Omental fat pad (tissue), 4 donors: ENCODE measurements at places on chromosomes 16 and 17.

GRCh38 chr16:6864671-6865070, 468.0 kb upstream of the RBFOX1 start:
- no peak for DNase-seq

DNA sequence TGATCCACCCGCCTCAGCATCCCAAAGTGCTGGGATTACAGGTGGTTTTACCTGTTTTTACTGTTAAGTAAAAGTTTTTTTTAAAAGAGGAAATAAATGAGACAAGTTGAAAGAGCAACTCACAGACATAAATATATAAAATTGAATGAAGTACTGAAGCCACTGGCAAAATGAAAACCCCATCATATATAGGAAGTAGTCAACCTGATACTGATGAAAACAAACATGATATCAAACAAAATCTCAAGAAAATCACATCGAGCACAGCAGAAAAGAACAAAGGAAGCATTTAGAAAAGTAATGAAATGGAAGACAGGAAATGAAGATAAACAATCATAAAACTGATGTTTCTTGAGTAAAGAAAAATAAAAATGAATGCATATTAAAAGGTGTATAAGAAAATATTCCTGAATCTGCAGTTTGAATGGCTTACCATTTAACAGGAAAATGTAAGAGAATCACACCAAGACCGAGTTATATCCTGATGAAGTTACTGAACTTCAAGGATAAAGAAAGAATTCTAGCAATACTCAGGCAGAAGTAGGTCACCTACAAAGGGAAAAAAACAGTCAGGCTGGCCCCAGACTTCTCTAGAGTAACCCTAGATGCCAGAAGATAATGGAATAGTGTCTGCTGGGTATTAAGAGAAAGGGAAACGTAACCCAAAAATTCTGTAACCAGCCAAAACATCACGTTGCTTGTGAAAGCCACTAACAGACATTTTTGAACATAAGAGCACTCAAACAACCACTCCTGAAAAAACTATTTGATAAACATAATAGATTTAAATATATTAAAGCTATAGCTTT, 31.5 kb downstream of the UBE2G1 start:
- DNase-seq: no peak

DNA sequence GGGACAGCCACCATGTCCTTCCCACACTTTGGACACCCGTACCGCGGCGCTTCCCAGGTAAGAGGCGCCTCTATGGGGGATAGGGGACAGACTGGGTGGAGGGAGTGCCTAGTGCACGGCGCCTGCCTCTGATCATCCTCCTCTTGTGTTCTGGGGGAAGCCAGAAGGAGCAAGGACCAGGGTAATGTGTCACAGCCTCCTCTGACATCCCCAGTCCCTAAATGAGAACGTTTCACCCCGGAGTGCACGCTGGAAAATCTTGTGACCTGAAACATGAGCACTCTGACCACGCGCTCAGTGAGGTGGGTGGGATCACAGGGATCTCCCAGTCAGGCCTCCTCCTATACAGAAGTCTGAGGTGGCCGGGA, 1.1 kb downstream of the IRX6 start:
- DNase-seq: no peak

DNA sequence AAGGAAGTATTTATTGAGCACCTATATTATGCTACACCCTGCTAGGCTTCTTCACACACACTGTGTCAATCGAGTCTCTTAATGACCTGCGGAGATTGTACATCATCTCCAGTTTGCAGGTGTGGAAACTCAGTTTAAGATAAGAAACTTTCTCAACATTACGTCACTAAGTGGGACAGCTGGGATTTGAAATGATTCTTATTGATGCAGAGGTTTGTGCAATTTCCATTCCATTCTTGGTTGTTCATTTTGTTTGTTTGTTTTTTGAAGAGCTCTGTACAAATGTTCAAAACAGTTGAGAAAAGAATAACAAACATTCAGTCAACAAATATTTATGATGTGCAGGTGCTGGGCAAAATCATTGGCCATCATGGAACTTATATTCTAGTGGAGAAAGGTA, 84.8 kb downstream of the MAP2K6 start:
- DNase-seq: no peak

- no peak for DNase-seq
These were observed 50.7 kb upstream of the DOC2B start for GRCh38 chr17:231966-232807.

DNA sequence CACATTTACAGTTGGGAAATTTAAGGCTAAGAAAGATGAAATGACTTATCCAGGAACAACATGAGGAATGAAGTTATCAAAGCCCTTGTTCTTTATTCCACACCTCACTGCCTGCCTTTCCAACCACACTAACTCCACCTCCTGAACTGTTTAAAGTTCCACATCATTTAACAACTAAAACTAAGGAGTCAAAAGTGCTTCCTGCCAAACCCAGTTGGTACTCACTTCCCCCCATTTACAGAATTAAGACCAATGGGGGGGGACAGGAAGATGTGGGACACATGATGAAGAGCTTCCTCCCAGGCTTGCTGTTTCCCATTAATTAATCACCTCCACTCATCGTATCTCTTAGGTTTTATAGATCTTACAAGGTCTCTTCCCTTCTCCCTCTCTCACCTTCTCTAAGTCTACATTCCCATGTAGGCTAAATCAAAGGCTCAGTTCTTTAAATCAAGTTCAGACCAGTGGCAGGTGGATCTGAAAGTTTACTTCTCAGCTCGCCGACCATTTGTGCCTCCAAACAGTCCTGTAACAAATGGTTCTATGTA, 19.2 kb upstream of the TMEM101 start:
- DNase-seq: no peak

- DNase-seq: peak; percentile 15
These were observed 40.2 kb upstream of the CHMP6 start for GRCh38 chr17:80951121-80952090.

GRCh38 chr16:57645691-57646387, 17.4 kb downstream of the ADGRG1 start:
- DNase-seq: no peak

GRCh38 chr16:85616607-85617321, 3.6 kb downstream of the GSE1 start:
- DNase-seq: no peak

DNA sequence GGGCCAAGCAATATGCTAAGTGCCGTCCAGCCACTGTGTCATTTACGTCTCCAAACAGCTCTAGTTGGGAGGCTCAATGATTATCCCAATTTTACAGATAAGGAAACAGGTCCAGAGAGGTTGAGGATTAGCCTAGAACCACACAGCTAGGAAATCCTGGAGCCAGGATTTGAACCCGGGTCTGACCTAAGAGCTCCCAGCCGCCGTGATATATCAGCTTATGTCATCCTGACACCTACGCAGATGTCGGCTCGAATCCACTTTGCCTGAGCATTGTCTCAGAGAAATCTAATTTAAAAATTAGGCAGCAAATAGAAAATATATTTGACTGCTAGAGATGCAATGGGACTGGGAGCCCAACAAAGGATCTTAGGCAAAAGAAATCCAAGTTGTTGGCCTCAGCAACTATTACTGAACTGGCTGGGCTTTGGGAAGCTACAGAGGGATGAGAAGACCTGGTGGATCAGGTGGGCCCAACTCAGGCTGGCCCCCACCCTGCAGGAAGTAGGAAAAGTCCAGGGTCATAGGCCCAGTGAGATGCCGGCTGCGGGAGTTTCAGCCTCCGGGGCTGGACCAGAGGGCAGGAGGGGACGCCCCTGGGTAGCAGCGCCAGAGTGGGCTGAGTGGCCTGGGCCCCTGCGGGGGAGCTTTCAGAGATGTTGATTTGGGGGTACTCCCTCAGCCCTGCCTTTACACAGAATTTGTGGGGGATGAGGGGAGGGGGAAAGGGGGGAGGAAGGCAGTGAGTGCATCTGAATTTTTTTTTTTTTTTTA, 35.1 kb upstream of the IL21R start:
- DNase-seq: no peak

DNA sequence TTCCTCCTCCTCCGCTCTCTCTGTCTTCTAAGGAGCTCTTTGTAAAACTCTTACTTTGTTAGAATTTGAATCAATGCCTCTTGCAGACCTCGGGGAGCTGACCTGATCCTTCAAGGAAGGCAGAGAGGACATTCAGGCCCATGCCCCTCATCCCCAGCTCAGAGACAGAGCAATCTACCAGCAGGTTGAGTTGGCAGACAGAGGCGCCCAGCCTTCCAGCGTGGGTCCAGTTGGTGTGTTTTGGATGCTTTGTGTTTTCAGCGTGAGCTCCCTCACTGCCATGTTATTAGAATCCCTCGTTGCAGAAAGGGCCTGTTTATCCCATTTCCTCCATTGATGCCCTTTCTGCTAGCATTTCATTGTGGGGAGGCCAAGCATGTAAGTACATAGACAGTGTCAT, 167.1 kb downstream of the CMIP start:
- DNase-seq: no peak

- no peak for DNase-seq
These were observed 26.6 kb upstream of the ATP2C2 start for GRCh38 chr16:84341528-84342295.

DNA sequence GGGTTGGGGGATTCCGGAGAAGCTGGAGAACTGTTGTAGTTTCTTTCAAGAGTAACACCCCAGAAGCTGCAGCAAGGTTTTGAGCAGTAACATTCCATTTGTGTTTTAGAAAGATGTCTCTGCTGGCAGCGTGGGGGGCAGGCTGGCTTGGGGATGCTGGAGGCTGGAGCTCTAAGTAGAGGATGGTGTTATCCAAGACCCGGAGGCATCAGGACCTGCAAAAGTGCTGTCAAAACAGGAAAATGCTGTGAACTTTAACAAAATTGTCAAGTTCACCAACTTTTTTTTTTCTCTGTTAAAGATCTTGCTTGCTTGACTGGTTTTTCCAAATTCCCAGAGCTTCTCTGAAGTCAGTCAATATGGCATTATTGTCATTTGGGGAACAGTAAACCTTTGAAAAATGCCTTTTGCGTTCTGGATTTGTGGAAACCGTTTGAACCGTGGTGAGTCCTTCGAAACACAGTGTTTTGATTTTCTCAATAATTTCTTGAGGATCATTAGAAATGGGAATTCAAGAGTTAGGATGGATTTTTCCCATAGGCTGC, 189.6 kb upstream of the NLRP1 start:
- no peak for DNase-seq

- DNase-seq: no peak
These were observed 923 bp downstream of the ANKRD13B start for GRCh38 chr17:29593591-29594518.

GRCh38 chr17:73705594-73705993, 61.3 kb upstream of the SDK2 start:
- DNase-seq: no peak

DNA sequence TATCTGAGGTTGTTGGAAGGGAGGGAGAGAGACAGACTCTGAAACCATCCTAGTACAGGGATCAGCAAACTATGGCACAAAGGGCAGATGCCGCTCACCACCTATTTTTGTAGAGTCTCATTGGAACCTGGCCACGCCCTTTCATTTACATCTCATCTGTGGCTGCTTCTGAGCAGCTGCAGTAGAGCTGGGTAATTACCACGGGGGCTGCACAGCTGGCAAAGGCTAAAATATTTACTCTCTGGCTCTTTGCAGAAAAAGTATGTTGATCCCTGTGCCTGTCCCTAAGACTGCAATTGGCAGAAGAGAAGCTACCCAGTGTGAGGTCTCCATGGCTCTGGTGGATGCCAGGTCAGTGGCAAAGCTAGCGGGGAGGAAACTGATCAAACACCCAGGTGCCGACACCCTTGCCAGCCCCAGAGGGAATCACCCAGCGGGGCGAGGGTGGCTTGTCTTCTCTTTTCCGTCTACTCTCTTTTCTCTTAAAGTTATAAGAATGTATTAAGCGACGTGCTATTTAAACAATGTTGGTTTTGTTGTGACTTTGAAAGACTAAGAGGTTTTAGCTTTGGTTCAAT, 14.0 kb downstream of the CEP295NL start:
- no peak for DNase-seq

- DNase-seq: no peak
These were observed 598 bp upstream of the PGAP3 start for GRCh38 chr17:39688475-39688835.

- peak; percentile 69 for DNase-seq
These were observed at the start of gene SIAH1 for GRCh38 chr16:48385253-48386150. TSS of gene SIAH1 (minus strand) at chr16:48385413. CDS start at chr16:48362428, 22,985 bp downstream.

DNA sequence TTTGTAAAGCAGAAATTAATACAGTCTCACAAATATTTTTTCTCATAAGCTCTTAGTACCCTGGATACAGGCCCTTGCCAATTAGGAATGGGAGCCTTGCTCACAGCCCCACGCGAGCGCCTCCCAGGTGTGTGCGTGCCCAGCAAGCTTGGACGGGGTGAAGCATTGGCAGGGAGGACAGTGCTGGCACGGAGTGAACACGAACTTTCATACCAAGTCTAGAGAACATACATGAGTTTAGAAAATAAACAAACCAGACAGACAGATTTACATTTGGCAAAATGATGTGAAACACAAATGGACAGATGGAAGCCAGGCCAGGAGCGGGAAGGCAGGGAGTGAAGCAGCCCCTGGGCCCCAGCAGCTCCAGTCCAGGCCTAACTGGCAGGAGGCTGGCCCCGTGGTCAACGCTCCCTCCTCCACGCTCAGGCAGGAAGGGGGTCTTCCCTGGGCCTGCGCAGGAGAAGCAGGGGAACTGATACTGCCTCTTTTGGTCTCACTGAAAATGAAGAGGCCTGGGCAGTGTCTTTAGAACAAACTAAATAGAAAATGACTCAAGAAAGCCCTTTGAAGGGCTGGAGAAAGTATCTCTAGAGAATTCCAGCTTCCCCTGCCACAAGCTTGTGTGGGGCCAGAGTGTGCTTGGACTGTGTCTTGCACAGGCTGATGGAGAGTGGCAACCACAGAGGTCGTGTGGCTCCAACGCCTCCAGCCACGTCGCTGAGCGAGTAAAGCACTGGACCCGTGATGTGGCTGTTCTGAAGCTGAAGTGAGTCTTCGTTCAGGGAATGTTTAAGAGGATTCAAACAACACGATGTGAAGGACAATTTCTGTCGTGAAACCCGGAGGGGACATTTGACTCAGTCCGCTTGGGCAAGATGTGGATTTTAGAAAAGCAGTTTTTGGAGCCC, 9.9 kb upstream of the FOXJ1 start:
- no peak for DNase-seq

DNA sequence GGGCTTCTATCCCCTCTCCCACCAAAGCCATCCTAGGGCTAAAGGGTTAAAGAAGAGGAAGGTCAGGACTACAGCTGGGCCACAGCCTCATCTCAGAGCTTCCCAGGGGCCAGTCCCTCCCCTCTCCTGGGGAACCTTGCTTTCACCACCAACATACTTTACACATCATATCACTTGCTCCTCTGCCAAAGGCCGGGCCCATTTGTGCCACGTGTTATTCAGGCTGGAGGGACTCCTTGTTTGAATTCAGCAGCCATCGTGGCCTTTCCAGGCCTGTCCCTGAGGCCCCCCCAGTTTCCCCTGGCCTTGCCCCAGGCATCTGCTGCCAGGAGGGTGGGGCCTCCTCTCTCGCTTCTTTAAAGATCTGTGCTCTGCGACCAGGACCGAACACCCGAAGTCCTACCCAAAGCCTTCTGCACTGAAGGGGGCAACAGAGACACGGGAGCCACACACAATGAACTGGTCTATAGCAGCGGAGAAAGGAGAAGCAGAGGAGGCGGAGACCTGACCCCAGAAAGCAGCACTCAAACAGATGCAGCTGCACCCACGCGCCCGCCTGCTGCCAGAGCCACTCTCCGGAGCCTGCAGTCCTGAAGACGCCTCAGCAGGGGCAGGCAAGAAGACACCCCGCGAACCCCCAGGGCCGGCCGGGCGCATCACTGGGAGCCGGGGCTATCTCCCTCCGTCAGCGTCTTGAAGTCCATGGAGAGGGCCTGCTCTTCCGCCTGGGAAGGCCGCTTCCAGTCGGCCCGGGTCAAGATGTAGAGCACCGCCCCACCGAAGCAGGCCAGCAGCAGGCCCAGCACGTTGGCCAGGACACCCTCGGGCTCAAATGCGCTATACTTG, 12.1 kb downstream of the CYB561 start:
- peak; percentile 52 for DNase-seq

GRCh38 chr16:85304337-85304736, 192.1 kb upstream of the CIBAR2 start:
- DNase-seq: no peak
